ENCODE measurements at places on chromosomes 3 and 15.

DNA sequence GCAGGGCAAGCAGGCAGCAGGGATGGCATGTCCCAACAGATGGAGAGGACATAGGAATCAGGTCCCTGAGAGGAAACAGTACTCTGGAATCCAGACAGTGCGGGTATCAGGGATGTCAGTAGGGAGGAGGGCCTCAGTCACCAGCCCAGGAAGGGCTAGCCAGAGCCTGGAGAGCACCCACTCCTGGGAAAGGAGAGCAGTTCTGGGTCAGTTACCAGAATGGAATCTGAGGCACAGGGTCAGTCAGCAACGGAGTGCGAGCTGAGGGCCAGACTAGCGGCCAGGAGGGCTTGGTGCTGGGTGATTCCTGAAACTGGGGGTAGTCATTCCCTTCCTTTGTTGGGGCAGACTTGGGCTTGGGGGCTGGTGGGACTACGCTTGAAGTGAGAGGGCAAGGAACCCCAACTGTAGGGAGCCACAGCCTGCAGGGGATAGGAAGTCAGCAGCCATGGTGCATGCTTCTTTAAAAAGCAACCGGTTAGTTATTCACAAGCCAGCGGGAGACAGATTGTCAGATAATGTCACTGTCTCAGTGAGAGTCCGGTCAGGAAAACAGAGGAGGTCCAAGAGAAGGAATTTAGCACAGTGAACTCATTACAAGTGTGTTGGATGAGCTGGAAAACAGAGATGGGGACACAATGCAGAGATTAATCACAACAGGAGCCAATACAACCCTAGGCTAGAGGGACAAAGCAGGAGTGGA is 27.9 kb downstream of the PLA1A start:
- DNase-seq, result no peak

DNA sequence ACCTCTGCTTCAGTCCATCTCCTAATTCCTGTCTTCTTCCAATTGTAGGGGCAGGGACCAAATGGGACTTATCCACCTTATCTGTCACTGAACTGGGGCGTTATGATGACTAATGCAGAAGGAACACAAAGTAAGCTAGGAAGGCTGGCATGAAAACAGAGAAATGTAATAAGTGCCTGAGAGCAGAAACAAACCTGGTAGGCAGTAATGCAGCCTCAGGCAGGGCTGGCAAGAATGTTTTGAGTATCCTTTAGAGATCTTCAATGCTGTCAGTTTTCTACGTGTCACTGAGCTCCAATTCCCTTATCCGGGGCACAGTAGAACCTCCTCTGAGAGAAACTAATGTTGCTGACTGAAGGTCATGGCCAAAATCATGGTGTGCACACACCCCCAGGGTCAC is 246.2 kb upstream of the TBL1XR1 start:
- no peak for DNase-seq

DNA sequence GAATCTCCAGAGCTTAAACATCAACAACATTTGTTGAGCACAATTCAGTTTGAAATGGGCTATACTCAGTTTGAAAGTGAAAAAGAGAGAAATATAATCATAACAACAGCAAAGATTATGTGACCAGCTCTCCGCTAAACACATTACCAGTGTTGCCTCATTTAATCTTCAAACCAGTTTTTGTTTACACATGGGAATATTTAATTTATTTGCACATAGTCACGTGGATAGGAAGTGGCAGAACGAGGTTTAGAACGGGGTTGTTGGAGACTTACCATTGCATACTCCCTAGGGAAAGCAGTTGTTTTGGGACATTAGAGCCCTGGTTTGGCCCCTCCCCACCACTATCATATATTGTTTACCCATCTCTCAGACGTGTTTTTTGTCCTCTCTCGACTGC is 77.2 kb downstream of the IL1RAP start:
- DNase-seq, result no peak

DNA sequence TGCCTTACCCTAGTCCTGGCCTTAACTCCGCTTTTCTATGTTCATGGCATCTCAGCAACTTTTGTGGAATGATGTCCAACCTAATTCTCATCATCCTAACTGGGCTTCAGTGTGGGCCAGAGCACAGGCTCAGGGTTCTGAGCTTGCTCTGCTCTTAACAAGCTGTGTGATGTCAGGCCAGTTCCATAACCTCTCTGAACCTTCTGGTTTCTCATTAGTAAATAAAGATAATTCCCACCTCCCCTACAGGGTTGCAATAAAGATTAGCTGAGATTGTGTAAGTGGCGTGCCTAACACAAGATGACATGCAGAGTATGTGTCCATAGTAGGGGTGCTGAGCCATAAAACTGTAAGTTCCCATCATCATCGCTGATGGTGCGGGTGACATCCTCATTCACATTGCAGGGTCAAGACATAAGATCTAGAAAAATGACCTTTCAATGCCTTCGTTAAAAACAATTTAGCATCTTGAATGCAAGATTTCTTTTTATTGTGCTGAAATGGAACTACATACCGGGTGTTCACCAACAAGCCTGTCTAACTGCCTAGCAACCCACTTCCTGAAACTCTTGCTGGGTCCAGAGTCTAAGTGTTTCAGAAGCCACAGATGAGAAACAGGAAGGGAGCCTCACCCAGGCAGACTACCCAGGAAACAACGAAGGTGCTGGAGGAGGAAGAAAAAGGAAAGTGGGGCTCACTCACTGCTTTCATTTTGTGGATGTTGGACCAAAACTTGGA is 36.2 kb downstream of the CDCP1 start:
- no peak for DNase-seq

GRCh38 chr3:101217472-101218245 is 102.7 kb downstream of the IMPG2 start:
- DNase-seq, result no peak

GRCh38 chr3:13054341-13055285 is 18.6 kb downstream of the IQSEC1 start:
- no peak for DNase-seq

DNA sequence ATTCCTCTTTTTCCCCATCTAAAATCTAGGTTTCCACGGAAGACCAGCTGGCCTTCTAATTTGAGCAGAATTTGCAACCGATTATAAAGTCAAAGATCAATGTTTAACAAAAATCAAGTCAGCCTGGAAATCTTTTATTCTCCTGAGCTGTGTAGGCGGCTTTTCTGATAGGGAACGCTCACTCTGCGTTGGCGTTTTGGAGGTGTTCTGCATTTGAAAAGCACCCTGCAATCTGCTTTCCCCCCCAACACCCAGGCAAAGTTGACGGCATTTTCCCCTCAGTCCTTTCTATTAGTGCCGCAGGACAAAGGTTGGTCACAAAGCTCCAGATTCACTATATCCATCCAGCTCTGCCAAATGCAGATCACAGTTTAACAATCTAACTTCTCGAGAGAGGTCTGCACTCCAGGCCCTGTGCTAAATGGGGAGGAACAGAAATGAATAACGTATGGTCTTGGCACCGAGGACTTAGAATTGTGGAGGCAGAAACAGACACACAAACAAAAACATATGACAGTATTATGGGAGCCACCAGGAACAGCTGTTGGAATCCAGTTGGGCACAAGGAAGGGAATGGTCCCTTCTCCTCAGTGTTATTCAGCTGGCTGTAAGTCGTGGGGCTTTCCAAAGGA is 50.4 kb upstream of the LARS2 start:
- DNase-seq, result peak; percentile 11

GRCh38 chr3:179076243-179077027 is 4.8 kb upstream of the ZMAT3 start:
- DNase-seq, result no peak

DNA sequence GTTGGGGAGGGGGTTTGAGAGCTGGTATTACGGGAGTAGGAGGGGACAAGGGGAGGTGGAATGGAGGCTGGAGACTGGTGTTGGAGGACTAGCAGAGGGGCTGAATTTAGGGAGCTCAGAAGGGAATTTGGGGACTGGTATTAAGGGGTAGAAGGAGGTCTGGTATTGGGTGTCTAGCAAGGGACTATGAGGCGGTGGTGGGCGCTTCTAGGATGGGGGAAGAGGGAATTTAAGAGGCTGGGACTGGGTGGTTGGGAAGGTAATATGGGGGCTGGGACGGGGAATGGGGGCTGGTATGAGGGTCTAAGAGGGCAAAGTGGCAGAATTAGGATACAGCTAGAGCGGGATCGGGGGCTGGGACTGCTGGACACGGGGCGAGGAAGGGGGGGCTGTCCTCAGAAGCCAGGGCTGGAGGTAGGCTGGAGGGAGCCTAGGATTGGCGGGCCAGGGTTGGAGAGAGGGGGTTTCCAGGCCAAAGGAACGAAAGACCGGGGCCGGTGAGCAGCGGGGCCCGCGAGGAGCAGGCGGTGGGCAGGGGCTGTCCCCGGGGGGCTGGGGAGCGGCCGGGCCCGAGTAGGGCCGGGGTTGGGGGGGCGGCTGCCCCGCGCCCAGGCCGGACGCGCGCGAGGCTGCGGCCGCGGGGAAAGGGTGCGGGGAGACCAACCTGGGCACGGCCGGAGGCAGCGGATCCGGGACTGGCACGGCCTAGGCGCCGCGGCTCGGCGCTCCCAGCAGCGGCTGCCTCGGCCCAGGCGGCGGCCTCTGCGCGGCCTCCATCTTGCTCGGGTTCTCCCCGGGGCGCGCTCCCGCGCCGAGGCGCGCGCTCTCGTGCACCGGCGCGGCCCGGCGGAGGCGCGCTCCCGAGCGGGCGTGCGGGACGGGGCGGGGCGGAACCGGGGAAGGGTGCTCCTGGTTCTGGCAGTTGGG is at the start of gene LHFPL4:
Gene LHFPL4 (minus strand): TSS at position 802 of the 927 bp plus-strand sequence. CDS start 1,143 bp downstream, outside the sequence.
- no peak for DNase-seq
